ENCODE measurements at places on chromosomes 4 and X. TPM values are rescaled to one million over a fixed set of nuclear protein-coding genes. Genes with fewer than 3 reads are reported as not detected.

POLN gene
- 2.0 TPM for total RNA-seq

SFRP2 gene
- total RNA-seq = 313 TPM

SLC6A14 gene
- total RNA-seq = not detected

- DNase-seq = no peak
Measured at GRCh38 chrX:28591542-28591941, 4.3 kb downstream of the IL1RAPL1 start.

GRCh38 chrX:151458824-151459223 is 61.8 kb downstream of the VMA21 start:
- DNase-seq = no peak

DNA sequence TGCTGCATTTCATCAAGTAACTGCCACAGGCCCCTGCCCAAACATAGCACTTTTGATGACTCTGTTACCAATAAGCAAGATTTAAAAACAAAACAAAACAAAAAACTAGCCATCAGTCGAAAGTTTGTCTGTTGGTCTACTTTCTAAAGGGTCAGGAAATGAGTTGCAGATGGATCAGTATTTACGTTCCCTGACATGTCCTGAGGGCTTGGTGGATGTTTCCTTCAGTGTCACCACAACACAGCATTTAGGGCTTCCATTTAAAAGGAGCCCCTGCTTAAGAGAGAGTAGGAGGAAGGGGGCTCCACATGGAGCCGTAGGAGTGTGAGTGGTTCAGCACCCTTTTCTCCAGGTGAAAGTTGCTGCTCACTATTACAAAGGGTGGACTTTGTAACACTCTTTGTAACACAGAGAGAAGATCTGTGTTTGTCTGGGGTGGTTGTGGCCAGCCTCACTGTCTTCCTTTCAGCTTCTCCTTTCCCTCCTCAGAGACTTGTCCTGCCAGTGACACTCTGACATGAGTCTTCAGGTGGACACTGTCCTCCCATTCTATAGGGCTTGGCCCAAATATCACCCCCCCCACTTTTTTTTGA is 167.5 kb upstream of the PDE5A start:
- no peak for DNase-seq

DNA sequence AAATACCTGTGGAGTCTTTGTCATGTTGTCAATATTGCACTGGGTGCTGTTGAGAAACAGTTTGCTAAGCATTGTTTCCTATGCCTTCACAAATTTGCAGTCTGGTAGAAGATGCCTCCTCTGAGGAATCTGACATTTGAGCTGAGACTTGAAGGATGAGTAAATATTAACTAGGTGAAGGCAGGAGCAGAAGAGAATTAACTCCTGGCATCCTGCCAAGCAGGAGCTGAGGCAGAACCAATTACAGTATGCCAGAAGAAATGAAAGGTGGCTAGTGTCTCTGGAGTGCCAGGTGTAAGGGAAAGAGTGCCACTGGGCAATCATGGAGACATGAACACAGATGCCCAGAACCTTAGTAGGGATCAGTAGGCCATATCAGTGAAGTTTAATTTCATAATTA is 1778.2 kb upstream of the PCDH10 start:
- no peak for DNase-seq

- peak; percentile 16 for DNase-seq
Measured at GRCh38 chrX:1086444-1087409, 125.7 kb downstream of the CRLF2 start.

DNA sequence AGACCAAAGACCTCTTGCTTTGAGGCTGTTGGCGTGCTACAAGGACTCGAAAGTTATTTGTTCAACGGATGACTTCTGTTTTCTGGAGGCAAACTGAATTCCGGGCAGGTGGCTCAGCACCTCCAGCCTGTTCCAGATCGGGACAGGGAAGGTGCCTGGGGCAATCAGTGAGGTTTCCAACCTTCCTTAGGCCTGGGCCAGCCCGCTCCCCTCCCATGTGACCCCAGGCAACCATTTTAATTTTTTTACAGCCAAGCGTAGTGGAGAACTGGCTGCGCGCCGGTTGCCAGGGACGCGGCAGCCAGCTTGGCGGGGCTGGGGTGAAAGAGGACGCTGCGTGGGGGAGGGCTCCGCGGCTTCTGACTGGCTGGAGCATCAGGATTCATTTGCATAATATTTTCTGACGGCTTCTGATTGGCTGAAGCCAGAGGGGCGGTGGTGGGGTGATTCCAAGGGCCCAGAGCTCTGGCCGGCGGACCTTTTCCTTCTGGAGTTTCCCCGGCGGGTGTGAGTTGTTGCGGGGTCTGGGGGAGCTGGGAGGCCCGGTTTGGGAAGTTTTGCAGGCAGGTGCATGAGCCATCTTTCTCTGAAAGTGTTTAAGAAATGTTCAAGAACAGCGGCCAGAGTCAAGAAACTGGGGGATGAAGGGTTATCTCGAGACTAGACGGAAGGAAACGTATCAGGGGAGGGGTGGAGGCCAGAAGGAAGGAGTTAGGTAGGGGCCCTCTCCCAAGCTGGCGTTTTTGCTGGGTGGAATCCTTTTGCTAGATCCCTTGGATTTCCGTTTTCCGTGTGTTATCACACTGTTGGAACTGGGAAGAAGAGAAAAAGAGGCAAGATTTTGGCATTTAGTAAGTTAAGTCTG is at the start of gene MID1IP1:
MID1IP1 (plus strand) TSS at position 479 of the 865 bp plus-strand sequence. CDS start 3,488 bp downstream, outside the sequence.
- DNase-seq = peak; percentile 97

- no peak for DNase-seq
Measured at GRCh38 chr4:121336706-121337105, 44.1 kb downstream of the QRFPR start.

- no peak for DNase-seq
Measured at GRCh38 chr4:7679406-7680040, 244.8 kb upstream of the PSAPL1 start.
